ENCODE measurements at places on chromosomes 2 and 18. TPM values are rescaled to one million over a fixed set of nuclear protein-coding genes. Genes with fewer than 3 reads are reported as not detected.

Gene LOXHD1
- total RNA-seq = 7.3 TPM

Gene KATNAL2
- 3.3 TPM for total RNA-seq

Gene SMYD5
- total RNA-seq = 23.3 TPM

Gene ARHGAP25
- 13.2 TPM for total RNA-seq

Gene CCDC68
- 13.0 TPM for total RNA-seq

GRCh38 chr2:161843936-161844335 is 219.7 kb downstream of the SLC4A10 start:
- no peak overlapping the region for H3K4me3 ChIP-seq
- no peak for DNase-seq
- no peaks in the 10 kb centered on the region for H3K27me3 ChIP-seq
- H3K4me1 ChIP-seq = no peaks in the 10 kb centered on the region

DNA sequence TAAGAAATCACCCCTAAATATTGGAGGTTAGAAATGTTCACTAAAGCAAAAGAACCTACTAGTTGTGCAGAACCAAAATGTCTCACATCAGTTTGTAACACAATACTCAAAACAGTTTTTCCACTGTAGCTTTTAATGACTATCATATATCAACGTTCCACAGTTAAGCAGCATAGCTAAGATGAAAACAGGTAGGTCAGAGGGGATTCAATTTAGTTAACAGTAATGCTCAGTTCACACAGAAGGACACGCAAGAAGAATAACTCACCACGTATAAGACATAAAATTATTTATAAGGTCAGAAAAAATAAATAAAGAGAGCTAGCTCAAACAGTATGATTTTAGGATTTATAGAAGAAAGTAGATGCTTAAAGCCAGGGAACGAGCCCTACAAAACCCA is 118.9 kb upstream of the CCDC150 start:
- no peaks in the 10 kb centered on the region for H3K4me1 ChIP-seq
- H3K27ac ChIP-seq = no peak overlapping the region
- H3K4me3 ChIP-seq = no peak overlapping the region
- no peaks in the 10 kb centered on the region for H3K36me3 ChIP-seq
- DNase-seq = no peak
- no peaks in the 10 kb centered on the region for H3K27me3 ChIP-seq

DNA sequence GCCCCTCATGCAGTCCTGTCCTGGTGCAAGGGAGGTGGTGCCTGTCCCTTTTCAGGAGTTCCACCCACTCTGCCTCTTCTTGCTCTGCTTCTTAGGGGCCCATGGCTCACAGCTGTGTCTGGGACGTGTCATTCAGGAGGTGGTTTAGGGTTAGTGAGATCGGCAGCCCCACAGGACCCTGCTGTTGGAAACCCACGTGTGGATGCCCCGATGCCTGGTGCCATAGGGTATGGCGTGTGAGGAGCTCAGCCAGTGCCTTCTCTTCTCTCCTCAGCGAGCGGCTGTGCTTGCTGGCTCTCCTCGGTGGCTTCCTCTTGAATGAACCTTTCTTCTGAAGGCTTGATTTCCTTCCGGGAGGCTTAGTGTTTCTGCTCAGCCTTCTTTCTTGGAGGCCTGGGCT is 55.2 kb downstream of the LDLRAD4 start:
- no peak overlapping the region for H3K4me3 ChIP-seq
- no peak for DNase-seq
- no peaks in the 10 kb centered on the region for H3K36me3 ChIP-seq
- H3K27ac ChIP-seq = no peak overlapping the region
- H3K27me3 ChIP-seq = no peaks in the 10 kb centered on the region

GRCh38 chr2:3430172-3430571 is 50.7 kb downstream of the TRAPPC12 start:
- DNase-seq = no peak
- no peaks in the 10 kb centered on the region for H3K36me3 ChIP-seq
- H3K4me1 ChIP-seq = no peaks in the 10 kb centered on the region

DNA sequence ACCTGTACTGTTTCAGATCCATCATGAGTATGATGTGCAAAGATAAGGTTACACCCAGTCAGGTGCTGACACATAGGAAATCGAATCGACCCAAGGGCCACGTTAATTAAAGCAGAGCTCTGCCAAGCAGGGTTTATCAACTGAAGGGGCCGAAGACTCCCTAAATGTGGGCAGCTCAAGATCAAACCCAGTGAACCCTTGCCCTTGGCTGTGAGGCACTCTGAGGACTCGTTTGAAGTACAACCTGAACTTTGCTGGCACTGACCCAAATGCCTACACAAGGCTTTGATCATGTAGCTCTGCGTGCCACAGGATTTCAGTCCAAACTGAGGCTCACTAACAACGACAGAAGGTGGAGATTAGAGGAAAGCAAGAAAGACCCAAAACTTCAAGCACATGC is 352.1 kb downstream of the MTX2 start:
- H3K36me3 ChIP-seq = no peaks in the 10 kb centered on the region
- DNase-seq = no peak
- no peaks in the 10 kb centered on the region for H3K4me1 ChIP-seq

DNA sequence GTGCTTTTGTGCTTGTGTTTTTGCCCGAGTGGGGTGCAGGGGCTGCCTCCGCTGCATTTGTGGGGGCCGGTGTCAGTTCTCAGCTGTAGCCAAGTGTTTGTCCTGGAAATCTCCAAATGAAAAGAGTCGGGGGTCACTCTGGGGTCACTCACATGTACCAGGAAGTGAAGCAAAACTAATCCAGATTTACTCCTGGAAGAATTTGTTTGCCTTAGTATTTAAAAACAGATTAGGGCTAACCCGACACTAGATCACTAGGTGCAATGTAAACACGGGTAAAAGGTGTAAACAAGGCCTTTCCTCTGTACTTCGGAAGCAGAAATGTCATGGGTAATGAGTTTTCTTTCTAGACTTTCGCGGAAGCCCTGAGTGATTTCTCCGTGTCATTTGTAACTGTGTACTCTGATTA is 50.3 kb downstream of the GBX2 start:
- no peaks in the 10 kb centered on the region for H3K36me3 ChIP-seq
- no peak overlapping the region for H3K4me3 ChIP-seq
- no peak overlapping the region for H3K27ac ChIP-seq
- DNase-seq = no peak
- H3K27me3 ChIP-seq = no peaks in the 10 kb centered on the region
- H3K4me1 ChIP-seq = no peaks in the 10 kb centered on the region

DNA sequence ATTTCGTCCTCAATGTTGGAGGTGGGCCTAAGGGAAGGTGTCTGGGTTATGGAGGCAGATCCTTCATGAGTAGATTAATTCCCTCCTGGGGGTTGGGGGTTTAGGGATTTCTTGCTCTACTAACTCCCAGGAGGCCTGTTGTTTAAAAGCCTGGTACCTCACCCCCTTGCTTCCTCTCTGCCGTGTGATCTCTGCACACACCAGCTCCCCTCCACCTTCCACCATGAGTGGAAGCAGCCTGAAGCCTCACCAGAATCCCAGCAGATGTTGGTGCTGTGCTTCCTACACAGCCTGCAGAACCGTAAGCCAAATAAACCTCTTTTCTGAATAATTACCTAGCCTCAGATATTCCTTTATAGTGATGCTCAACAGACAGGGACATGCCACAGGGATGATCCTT is 141.5 kb downstream of the ZNF516 start:
- H3K4me1 ChIP-seq = peaks cover 5% of the 10 kb centered on the region
- H3K36me3 ChIP-seq = peaks cover 13% of the 10 kb centered on the region
- no peak overlapping the region for H3K27ac ChIP-seq
- H3K27me3 ChIP-seq = no peaks in the 10 kb centered on the region
- no peak overlapping the region for H3K4me3 ChIP-seq
- DNase-seq = no peak

DNA sequence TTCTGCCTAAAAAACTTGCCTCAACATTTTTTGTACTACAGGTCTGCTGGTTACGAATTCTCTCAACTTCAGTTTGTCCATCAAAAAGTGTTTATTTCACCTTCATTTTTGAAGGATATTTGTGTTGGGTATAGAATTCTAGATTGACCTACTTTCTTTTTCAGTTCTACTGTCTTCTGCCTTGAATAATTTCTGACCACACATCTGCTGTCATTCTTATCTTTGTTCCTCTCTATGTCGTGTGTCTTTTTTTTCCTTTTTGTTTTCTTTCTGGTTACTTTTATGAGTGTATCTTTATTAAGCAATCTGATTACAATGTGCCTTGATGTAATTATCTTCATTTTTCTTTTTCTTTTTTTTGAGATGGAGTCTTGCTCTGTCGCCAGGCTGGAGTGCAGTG is 25.3 kb downstream of the ADCY3 start:
- no peak overlapping the region for H3K4me3 ChIP-seq
- no peaks in the 10 kb centered on the region for H3K36me3 ChIP-seq

DNA sequence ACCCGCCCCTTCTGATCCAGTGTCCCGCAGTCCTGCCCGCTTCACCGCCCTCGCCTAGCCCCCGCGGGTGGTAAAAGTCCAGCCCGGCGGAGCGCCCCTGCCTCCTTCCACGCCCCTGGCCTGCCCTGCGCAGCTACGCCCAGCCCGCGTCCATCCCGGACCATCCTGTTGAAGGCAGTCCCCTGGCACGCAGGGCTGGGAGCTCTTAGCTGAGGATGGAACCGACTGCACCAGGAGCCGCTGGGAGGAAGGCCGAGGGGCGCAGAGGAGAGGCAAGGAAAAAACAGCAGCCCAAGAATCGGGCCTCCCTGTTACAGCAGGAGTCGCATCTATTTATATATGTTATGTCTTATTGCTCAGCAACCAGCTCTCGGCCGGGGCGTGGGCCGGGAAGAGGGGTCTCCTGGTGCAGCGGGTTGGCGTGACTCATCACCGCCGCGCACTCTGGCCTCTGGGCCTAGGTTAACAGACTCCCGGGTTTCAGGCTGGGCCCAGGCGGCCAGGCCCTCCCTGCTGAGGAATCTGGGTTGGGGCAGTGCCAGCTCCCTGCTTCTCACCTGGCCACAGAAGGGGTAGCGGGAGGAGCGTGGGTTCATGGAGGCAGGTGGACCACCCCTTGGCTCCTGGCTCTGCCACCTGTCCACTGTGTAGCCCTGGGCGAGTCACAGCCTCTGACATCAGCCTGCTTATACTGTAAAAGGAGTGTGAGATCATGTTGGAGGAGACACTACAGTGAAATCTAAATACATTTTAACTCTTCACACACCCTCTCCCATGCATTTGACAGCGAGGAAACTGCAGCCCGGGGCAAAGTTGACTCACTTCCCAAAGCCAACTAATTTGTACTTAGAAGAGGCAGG is 13.4 kb upstream of the MAP3K2 start:
- DNase-seq = peak; percentile 86
- no peaks in the 10 kb centered on the region for H3K27me3 ChIP-seq
- peak overlapping the region; percentile 11 for H3K27ac ChIP-seq
- peaks cover 16% of the 10 kb centered on the region for H3K4me1 ChIP-seq
- no peaks in the 10 kb centered on the region for H3K36me3 ChIP-seq

- H3K27me3 ChIP-seq = no peaks in the 10 kb centered on the region
- no peak overlapping the region for H3K27ac ChIP-seq
- DNase-seq = no peak
- no peak overlapping the region for H3K4me3 ChIP-seq
Measured at GRCh38 chr2:11385847-11386246, 41.4 kb upstream of the ROCK2 start.

DNA sequence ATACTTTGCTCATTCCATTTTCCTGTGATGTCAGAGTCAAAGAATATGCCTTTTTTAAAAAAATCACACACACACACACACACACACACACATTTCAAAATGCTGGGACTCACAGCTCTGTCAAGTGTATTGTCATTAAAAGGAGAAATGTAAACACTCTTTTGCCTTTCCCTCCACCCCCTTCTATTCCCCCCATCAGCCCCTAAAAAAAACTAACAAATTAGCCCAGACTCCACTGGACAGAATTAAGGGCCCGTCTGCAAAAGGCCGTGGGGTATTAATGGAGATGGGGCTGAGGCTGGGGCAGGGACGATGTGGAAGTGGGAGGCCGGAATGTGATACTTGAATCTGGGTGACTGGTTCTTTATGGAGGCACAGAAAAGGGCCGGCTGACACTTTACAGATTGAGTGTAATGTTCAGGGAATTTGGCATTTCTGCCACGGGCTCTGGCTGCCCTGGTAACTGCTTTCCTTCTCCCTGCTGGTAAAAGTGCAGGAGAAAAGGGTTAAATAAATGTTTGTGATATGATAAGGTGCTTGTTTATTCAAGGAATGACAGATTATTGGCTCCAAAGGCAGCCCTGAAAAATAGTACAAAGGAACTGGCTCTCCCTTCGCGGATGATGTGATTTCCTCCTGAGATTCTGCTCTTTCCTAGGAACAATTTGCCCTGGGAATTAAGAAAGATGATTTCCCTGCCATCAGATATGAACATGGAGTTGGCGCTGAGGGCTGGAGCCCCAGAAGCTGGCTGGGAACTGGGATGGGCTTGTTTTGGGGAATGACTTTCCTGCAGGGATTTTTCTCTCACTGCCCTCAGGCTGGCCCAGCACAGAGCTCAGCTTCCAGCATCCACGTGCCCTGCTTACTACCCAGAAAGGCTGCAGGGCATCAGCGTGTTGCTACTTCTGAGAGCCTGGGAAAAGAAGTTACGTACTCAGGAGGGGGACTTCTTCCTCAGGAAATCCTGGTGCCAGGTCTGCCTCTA is 52.8 kb upstream of the CTAGE1 start:
- H3K4me1 ChIP-seq = peaks cover 55% of the 10 kb centered on the region
- peak; percentile 27 for DNase-seq
- H3K27ac ChIP-seq = peak overlapping the region; percentile 77
- no peak overlapping the region for H3K4me3 ChIP-seq
- no peaks in the 10 kb centered on the region for H3K36me3 ChIP-seq

GRCh38 chr2:164745012-164745797 is 96.4 kb downstream of the COBLL1 start:
- no peaks in the 10 kb centered on the region for H3K27me3 ChIP-seq
- H3K36me3 ChIP-seq = no peaks in the 10 kb centered on the region
- H3K27ac ChIP-seq = no peak overlapping the region
- DNase-seq = no peak
- H3K4me1 ChIP-seq = no peaks in the 10 kb centered on the region

GRCh38 chr2:1780693-1781092 is 36.4 kb upstream of the PXDN start:
- no peaks in the 10 kb centered on the region for H3K36me3 ChIP-seq
- H3K4me3 ChIP-seq = no peak overlapping the region
- H3K27ac ChIP-seq = no peak overlapping the region
- no peaks in the 10 kb centered on the region for H3K4me1 ChIP-seq

- no peaks in the 10 kb centered on the region for H3K36me3 ChIP-seq
- H3K4me1 ChIP-seq = no peaks in the 10 kb centered on the region
- no peaks in the 10 kb centered on the region for H3K27me3 ChIP-seq
- H3K27ac ChIP-seq = no peak overlapping the region
- DNase-seq = no peak
Measured at GRCh38 chr2:143645921-143646645, 516.9 kb downstream of the ARHGAP15 start.

Measured in upper lobe of left lung (tissue), 6 donors.